ENCODE measurements at places on chromosomes 16 and 17.

- DNase-seq = no peak
These were observed 26.1 kb upstream of the CYTH1 start for GRCh38 chr17:78808163-78808562.

DNA sequence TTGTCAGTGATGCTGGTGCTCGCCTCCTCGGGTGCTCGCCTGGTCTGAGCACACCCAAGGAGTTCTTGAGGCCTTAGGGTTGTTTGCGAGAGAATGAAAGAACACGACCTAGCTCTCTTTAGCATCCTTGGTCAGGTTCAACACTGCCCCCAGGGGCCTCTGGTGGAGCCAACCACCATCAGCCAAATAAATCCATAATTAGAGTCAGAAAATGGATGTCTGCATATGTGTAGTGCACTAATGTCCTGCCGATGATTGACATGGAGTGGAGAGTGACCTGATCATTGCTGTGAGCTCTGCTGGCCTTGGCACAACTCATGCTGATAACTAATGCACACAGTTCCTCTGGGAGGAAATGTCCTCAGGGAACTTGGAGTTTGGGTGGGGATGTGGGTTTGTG, 8.2 kb upstream of the STH start:
- DNase-seq = no peak

DNA sequence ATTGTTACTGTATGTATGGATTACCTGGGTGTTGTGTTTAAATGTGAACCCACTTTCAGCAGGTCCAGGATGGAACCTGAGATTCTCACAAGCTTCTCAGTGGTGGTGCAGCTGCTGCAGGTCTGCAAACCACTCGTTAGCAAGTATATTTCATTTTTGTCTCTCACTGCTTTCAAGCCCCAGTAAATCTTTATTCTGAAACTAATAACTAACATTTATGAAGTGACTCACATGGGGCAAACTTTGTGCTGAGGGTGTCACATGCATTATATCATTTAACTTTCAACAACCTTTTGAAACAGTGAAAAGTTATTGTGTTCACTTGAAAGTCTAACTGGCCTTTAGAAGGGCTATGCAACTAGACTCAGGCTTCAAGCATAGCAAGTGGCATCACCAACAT, 98.9 kb upstream of the DYNLRB2 start:
- no peak for DNase-seq

GRCh38 chr16:57607676-57608461, 20.6 kb upstream of the ADGRG1 start:
- no peak for DNase-seq

- no peak for DNase-seq
These were observed 21.4 kb downstream of the TOM1L2 start for GRCh38 chr17:17950806-17951205.

GRCh38 chr17:7363311-7363710, 8.4 kb downstream of the TMEM95 start:
- DNase-seq = no peak

DNA sequence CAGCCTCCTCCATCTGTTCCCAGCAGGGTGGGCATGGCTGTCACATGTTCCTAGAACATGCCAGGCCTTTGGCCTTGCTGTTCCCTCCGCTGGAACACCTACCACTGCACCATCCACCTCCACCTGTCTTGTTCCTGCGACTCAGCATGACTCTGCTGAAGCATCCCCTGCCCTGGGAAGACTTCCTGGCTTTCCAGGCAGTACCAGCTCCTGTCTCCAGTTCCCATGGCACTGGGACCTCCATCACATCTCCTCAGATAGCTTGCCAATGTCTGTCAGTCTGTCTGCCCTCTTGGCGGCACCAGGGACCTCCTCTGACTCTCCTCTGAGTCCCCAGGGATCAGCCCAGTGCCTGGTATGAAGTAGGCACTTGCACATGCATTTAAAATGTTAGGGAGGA, 15.7 kb downstream of the PDP2 start:
- no peak for DNase-seq

DNA sequence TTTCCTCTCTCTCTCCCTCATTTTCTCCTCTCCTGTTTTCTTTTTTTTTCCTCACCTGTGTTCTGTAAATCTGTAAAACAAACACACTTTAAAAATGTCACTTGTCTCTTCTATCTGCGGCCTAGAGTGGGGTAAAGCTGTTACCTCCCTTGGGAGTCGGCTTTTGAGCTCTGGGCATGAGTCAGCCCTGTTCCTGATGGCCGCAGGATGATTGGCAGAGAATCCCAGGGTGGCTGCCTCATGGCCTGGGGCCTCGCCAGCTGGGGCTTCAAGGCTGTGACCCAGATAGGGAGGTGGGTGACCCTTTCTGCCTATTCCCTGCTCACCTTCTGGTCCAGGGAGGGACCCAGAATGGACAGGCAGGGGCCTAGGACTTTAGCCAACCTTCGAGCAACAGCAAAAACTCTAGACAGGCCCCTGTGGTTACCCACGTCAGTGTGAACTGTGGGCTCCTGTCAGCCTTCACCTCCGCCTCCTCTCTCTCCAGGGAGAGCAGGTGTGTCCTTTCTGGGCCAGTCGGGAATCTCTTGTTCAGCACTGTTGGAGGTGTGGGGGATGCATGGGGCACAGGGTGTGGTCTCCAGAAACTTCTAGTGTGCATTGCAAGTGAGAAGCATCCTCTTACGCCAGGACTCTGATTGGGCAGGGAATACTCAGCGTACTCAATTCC, 87.4 kb downstream of the RAP1GAP2 start:
- DNase-seq = peak; percentile 72

GRCh38 chr16:86457501-86458148, 52.7 kb upstream of the FOXF1 start:
- no peak for DNase-seq

- no peak for DNase-seq
These were observed 101.2 kb upstream of the CACNG5 start for GRCh38 chr17:66733759-66734158.

DNA sequence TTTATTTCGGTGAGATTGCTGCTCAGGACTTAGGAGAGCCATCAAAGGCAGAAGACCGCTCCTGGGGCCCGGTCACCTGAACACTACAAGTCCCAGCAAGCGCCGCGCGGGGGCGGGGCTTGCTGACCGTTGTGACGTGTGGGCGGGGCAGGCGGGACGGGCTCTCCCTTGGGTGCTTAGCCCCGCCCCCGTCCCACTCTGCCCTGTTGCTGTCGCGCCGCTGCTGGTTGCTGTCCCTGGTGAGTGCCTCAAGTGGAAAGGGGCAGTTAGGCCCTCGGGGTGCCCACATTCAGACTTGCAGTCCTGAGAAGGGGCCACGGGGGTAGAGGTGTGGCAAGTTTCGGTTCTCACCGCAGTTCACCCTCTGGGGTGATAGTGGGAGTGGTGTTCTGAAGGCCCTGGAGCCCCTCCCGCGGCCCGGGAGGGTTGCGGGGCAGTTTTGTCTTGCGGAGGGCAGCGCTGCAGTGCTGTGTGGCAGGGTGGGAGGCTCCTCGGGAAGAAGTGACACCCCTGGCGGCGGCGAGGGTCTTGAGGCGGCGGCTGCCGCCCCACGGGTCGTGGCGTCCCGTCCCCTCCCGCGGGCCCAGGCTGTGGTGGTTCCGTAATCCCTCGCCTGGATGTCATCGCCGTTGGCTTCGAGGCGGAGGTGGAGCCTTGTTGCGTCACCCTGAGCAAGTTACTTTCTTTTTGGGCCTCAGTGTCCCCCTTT, at the start of gene CALCOCO2:
Gene CALCOCO2 (plus strand): TSS at position 196 of the 709 bp plus-strand sequence. CDS start 10,673 bp downstream, outside the sequence.
- DNase-seq = peak; percentile 95

DNA sequence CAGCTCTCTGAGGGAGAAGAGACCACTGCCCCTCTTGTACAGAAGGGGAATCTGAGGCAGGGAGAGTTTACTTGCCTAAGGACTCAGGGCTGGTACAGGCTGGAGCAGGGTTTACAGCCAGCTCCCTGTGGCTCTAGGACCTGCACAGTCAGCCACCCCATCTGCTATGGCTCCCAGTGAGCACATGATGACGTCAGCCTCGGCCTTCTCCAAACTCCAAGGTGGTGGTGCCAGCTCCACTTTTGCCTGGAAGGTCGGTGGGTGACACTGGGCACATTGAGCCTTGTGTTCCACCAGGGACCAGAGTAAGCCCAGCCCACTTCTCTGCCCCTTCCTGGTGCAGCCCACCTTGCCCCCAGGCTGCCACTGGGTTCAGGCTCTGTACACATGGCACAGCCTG, 202.2 kb downstream of the ENGASE start:
- no peak for DNase-seq

- no peak for DNase-seq
These were observed 612.3 kb upstream of the EEF2KMT start for GRCh38 chr16:5709889-5710288.

- no peak for DNase-seq
These were observed 16.5 kb downstream of the CD300LB start for GRCh38 chr17:74514632-74515334.

DNA sequence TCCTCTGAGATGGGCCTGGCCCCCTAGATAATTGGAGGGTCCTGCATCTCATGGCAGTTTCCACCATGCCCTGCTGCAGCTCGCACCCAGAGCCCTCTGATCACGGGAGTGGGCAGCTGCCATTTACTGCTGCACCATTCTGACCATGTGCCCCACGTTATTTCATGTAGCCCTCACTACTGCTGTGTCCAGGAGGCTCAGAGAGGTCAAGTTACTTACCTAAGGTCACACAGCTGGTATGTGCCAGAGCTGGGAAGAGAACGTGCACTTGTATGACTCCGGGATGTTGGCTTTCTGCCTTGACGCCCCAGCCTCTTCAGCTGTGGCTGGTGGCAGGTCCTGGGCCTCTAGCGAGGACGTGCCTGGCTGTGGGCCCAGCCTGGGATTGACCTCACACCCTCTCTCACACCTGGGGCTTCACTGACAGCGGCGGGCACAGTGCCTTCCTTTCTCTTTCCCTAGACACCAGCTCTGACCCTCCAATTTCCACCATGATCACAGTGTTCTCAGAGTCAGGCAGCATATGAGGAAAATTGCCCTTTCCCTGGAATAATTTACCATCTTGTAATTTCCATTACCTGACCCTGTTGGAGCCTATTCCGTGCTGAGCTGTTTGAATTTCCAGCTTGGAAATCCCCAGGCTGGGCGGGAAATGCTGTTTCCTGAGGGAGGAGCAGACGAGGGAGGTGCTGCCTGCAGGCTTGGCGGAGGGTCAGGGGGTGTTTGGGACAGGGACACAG, 18.5 kb upstream of the DOC2B start:
- DNase-seq = no peak

DNA sequence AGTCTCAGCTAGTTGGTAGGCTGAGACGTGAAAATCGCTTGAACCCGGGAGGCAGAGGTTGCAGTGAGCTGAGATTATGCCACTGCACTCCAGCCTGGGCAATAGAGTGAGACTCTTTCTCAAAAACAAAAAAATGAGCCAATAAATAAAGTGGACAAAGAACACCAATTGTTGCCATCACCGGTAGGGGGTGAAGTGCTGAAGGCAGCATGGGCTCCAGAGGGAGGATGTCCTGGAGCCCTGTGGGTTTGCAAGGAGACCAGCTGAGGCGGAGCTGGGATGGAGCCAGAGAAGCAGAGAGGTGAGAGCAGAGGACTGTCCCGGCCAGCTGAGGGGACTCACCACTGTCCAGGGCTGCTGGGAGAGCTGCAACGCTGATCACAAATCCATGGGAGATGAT, 13.8 kb downstream of the CHST6 start:
- no peak for DNase-seq

DNA sequence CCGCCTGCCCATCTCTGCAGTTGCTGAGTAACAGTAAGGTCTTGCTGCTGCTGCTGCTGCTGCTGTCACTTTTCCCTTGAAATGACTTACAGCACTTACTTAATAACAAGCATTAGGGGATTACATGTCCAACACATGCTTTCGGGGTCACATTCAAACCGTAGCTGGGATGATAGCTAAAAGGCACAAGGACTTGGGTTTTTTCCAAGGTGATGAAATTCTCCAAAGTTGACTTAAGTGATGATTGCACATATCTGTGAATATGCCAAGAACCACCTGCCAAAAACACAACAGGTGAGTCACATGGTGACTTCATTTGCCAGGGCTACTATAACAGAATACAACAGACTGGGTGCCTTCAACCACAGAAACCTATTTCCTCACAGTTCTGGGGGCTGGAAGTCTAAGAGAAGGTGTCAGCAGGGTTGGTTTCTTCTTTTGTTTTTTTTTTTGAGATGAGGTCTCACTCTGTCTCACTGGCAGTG, 121.9 kb upstream of the TNRC6C start:
- DNase-seq = no peak

- no peak for DNase-seq
These were observed 106.8 kb upstream of the SEC14L1 start for GRCh38 chr17:77033892-77034404.

DNA sequence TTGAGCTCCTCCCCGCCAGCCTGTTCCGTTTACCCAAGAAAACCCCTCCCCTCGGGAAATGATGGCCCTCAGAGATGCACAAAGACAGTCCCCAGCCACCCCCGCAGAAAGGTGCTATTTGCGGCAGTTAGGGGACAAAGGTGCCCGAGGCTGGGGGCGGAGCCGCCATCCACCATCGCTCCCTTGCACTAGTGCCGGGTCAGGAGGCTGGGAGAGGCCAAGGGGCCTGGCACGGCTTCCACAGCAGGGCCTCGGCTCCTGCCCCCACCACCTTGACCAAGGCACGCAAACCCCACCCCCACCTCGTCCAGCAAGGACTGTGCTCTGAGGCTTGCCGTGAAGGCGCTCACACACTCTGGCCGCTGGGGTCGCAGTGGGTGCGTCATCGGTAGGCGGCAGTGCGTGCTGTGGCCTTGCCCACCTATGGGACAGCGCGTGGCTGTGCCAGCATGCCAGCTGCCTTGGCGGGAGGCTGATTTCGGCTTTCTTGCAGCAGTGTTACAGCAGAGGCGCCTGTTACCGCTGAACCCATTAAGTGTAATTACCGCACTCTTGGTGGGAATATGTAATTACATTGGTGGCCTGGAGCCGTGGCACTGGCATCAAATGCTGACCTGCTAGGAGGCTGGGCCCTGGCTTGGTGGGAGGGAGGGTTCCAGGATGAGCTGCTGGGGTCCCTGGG, 31.8 kb downstream of the TPSG1 start:
- peak; percentile 81 for DNase-seq

- no peak for DNase-seq
These were observed 158.5 kb downstream of the RPTOR start for GRCh38 chr17:80703142-80703478.

- peak; percentile 94 for DNase-seq
These were observed 38.5 kb downstream of the MSI2 start for GRCh38 chr17:57294629-57295501.

DNA sequence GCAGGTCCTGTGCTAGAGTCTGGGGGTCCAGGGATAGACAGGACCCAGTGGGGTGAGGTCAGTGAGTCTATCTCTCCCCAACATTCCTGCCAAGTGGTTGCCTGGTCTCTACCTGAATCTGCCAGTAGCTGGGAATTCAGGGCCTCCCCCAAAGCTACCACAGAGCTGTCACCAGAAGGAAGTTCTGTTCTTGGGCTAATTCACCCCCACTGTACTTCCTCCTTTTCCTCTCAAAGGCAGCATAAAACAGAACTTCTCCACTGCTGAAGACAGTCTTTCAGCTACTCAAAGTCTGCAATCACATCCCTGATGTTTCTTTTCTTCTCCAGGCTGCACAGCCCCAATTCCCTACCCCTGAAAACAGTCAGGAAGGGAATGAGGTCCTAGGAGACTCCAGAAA, 8.7 kb downstream of the CAMTA2 start:
- no peak for DNase-seq

GRCh38 chr16:11705311-11706025, 37.2 kb downstream of the TXNDC11 start:
- no peak for DNase-seq
